ENCODE measurements at places on chromosomes 7 and 10. TPM values are rescaled to one million over a fixed set of nuclear protein-coding genes. Genes with fewer than 3 reads are reported as not detected.

Gene SFMBT2
- total RNA-seq, result 7.0 TPM

Gene ABCB1
- 0.08 TPM for total RNA-seq

Gene CCDC3
- total RNA-seq, result 1.4 TPM

Gene PALD1
- 5.9 TPM for total RNA-seq

Gene FFAR4
- 0.06 TPM for total RNA-seq

Gene TNS3
- 67.8 TPM for total RNA-seq

Gene TAS2R41
- not detected for total RNA-seq

Gene MOSPD3
- 21.2 TPM for total RNA-seq
